Stimulated activated CD4-positive, alpha-beta T cell treated with anti-CD3 and anti-CD28 coated beads, Interleukin-1b, Interleukin-23, amount 100 ng/mL, for 1 hour (primary cell): ENCODE measurements at places on chromosomes 2 and 18.

DNA sequence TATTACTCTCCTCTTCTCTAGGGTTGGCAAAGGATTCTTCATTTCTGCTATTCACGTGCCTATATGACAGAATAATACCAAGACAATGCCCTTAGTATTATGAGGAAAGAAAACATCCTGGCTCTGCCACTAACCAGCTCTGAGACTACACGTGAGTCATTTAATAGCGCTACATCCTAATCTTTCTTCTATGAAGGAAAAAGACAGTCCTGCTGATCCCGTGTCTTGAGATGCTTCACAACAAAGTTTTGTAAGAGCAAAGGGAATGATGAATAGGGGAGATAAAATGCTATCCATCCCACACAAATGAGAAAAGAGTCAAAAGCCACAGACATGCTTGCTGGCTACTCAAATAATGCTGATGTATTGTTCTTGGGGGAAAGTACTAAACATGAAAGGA, 152.8 kb downstream of the PID1 start:
- DNase-seq, result no peak

GRCh38 chr2:207619764-207620203, 5.4 kb downstream of the METTL21A start:
- no peak for DNase-seq

DNA sequence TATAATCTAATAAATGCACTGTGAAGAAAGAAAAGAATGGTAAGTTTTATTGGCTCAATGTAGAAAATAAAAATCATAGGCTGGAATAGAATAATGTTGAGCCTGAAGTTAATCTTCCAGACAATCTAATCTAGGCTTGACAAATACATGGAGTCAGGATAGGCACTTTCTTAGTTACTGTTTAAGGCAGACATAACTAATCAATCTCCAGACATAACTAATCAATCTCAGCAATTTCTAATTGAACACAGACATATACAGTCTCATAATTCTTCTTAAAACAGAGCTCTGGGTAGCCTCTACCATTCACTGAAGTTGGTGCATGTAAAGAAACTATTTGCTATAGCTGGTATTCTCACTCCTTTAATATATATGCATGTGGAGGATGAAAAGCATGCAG, 150.1 kb upstream of the CTAGE1 start:
- no peak for DNase-seq

- no peak for DNase-seq
These were observed 176.3 kb downstream of the PIK3C3 start for GRCh38 chr18:42131066-42131929.

GRCh38 chr2:29878898-29879297, 42.5 kb downstream of the ALK start:
- no peak for DNase-seq

DNA sequence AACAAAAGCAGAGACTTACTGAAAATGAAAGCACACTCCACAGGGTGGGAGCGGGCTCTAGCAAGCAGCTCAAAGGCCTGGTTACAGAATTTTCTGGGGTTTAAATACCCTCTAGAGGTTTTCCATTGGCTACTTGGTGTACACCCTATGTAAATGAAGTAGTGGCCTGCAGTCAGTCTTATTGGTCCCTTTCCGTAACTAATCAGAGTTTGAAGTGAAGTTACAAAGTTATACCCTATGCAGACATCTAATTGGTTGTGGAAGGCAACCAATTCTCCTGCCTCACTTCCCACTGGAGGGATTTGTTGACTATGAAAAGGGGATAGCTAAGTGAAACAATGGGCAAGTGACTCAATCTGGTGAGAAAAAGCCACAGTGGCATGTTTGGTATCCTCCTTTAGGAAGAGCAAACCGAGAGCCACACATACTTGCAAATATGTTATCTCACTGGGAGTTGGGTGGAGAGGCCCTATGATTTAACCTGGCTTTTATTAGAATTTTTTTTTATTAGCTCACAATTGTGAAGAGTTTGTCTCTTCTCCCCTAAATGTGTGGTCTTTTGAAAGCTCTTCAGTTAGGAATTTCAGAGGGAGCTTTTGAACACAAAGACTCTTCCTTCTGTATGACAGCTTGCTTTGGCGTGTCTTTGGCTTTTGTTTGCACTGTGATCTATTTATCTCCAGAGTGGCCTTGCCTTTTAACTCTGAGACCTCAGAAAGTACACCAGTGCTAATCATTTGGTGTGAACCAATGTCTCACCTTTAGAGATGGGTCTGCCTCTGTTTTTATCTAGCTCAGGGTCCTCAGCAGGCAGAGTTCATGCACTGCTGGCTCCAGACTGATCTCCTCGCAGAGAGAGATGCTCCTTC, 69.6 kb downstream of the MAP4K4 start:
- DNase-seq, result no peak

GRCh38 chr2:104658904-104659591, 194.9 kb upstream of the POU3F3 start:
- DNase-seq, result no peak

GRCh38 chr2:237438080-237438940, 24.3 kb upstream of the COL6A3 start:
- no peak for DNase-seq

DNA sequence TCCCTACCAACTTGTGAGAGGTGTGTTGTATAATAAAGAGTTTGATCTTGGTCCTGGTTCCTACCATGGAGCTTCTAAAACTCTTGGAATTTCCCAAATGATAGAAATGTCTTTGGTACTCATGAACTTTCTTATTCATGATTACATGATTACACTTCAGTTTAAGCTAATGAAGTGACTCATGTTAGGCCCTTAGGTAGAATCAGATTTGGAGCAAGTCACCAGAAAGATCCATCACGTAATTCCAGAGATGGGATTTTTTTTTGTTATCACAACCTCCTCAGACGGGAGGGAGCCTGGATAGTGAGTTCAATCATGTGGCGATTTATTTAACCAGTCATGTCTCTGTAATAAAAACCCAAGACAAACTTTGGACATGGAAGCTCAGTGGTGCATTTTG, 1287.6 kb upstream of the ZEB2 start:
- DNase-seq, result no peak

GRCh38 chr2:20225294-20226151, 593 bp upstream of the SDC1 start:
- no peak for DNase-seq

DNA sequence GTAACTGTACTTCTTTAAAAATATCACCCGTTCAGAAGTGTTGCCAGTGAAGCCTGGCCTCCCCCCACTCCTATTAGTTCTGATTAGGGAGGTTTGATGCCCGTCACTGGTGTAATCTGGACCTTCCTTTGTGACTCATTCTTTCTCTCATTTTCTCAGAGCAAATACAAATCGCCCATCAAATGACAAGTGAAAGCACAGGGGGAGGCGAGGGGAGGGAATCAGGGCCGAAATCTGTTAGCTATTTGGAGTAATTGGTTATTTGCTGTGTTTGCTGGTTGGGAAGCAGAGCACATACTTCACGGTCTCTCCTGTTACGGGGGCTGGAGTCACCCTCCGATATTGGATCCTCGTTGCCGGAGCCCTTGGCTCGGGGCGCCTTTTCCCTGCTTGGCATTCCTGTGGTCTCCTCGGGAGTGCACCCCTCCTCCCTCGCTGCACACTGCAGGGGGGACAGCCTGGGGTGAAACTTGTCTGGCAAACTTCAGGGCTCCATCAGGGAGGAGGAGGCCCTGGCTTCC, 178.1 kb downstream of the DYSF start:
- DNase-seq, result no peak

DNA sequence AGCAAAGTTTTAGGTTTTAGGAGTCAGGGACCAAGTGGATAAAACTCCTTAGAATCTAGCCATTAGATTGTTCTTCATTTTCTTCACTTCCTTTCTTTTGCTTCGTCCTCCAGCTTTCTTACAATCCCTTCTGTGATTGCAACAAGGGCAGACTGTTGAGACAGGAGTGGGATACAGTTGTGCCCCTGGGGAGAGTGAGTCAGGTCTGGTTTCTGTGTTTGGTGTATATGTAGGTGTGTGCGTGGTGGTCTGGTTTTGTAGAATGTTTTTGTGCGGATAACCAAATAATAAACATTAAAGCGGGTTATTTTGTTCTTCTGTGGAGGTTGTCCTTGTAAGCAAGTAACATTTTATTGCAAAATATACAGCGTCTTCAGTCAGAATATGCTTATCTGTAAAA, 7.3 kb downstream of the INSIG2 start:
- no peak for DNase-seq

DNA sequence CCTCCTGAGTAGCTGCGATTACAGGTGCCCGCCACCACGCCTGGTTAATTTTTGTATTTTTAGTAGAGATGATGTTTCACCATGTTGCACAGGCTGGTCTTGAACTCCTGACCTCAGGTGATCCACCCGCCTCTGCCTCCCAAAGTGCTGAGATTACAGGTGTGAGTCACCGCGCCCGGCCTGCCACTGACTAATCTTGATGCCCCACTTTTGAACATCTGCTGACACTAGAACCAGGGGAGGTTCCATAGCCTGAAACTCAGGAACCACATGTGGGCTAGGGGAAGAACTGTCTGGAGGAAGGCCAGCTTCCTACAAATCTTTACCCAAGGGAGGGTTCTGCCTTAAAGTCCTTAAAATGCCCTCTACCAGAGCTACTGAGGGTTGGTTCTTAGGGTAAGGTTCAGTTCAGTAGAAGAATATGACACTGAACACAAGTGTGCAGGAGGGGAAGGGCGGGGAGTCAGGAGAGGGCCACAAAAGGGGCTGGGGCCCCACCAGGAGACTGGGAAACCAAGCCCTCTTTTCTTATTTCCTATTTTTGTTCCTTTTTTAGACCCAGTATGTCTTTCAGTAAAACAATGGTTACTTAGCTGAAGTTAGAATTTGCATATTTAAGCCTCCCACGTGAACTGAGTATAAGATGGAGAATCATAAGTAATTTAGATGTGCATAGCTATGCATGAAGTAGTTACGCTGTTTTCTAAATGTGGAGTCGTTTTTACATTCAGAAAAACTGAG, 6.3 kb upstream of the RAB31 start:
- DNase-seq, result no peak

DNA sequence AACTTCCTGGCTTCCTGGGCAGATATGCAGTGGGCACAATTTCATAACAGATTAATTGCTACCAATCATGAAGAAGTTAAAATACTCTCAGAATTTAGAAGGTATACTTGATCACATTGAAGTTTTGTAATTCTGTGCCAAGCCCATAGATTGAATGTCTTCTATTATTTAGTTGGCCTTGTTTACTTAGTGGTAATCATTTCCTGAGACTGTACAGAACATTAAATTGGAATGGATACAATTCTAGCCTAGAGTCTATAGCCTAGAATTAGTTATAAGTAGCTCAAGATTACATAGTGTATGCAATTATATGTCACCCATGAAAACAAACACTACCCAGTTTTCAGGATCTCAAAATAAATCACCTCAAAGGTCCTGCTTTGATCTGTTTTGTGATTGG, 615.8 kb downstream of the XIRP2 start:
- no peak for DNase-seq

- DNase-seq, result no peak
These were observed 284.7 kb downstream of the LRRTM1 start for GRCh38 chr2:80019571-80020460.

- no peak for DNase-seq
These were observed 777 bp downstream of the MOCOS start for GRCh38 chr18:36187826-36188721.

GRCh38 chr2:128921751-128922150, 603.1 kb upstream of the HS6ST1 start:
- no peak for DNase-seq

GRCh38 chr2:126774761-126775160, 118.8 kb downstream of the GYPC start:
- no peak for DNase-seq

- no peak for DNase-seq
These were observed 60.7 kb downstream of the SPATS2L start for GRCh38 chr2:200367155-200367554.

DNA sequence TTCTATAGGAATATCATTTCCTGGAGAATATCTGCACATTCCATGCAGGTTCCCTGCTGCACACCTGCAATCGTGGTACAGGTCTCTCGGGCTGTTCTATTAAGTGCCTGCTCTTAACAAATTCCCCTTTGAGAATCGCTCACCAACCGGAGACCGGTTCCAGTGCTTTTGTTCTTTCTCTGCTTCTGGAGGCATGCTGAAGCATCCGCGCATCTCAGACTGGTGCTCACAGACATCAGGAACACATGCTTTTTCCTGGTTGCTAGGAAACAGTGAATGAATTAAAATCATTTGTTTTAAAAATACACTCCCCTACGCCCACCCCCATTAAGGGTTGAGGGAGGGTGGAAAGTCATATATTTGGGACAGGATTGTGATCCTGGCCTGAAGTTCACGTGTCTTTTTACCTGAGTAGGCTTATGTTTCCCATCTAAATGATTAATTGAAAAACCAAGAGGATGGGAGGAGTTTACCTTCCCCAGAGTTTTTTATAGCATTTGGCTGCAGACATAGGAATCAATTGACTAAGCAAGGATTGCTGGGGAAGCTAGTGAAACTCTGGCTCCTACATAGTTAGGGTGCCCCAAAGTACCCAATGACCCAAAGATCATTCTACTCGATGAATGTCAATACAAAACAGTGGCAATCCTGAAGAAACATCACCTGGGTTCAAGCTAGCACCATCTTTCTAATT, at the start of gene C2orf80:
Gene C2orf80, minus strand, starts transcription at position 221 of the 694 bp plus-strand sequence. CDS start 3,044 bp downstream, outside the sequence.
- no peak for DNase-seq

- DNase-seq, result peak; percentile 29
These were observed 825 bp downstream of the ITGA6 start for GRCh38 chr2:172427990-172428831.

DNA sequence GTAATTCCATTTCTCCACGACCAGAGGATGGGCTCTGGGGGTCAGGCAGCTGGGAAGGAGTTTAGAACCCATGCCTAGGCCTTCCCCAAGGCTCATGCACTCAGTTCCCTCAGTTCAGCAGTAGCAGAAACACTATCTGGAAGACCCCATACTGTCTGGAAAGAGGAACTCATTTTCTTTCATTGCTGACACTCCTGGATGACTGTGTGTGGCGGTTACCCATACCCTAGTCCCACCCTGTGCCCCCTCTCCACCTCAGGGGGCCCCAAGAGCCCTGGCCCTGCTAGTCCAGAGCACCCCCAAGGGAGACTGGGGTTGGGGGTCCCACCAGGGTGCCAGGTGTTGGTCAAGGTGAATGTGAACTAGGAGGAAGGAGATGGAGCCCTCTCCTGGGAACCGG, 29.5 kb downstream of the TPRKB start:
- DNase-seq, result no peak

GRCh38 chr2:95267458-95268210, 6.6 kb upstream of the PROM2 start:
- DNase-seq, result no peak
